Hair follicular keratinocyte (primary cell): ENCODE measurements at places on chromosomes 5 and 9. TPM values are rescaled to one million over a fixed set of nuclear protein-coding genes. Genes with fewer than 3 reads are reported as not detected.

Gene PCAT7
- not detected in 2 replicates for total RNA-seq

Gene ADAMTS2
- total RNA-seq, result 0.23 and 0.68 TPM in 2 replicates

Gene BRD3
- 6.6 and 7.3 TPM in 2 replicates for total RNA-seq

Gene NOXA1
- 0.31 TPM in 1 of 2 replicates, not detected in the other for total RNA-seq

Gene SPACA9
- 4.5 and 5.6 TPM in 2 replicates for total RNA-seq

Gene GPR151
- not detected in 2 replicates for total RNA-seq

Gene RANBP6
- total RNA-seq, result 8.8 and 12.4 TPM in 2 replicates

Gene MARCOL
- not detected in 2 replicates for total RNA-seq

Gene ZFP2
- 0.23 TPM in 1 of 2 replicates, not detected in the other for total RNA-seq

Gene TTLL11
- 4.6 and 8.3 TPM in 2 replicates for total RNA-seq

Gene PIP5KL1
- 10.2 and 21.9 TPM in 2 replicates for total RNA-seq

Gene MXD3
- 4.7 and 28.7 TPM in 2 replicates for total RNA-seq

Gene CANX
- 325 and 372 TPM in 2 replicates for total RNA-seq

Gene CMBL
- 4.3 and 7.0 TPM in 2 replicates for total RNA-seq

Gene C5orf22
- total RNA-seq, result 22.6 and 25.5 TPM in 2 replicates

Gene NPR3
- total RNA-seq, result 0.08 and 0.15 TPM in 2 replicates

Gene CCDC152
- 4.5 and 5.3 TPM in 2 replicates for total RNA-seq

Gene PTGS1
- total RNA-seq, result 18.6 and 20.1 TPM in 2 replicates

Gene SLC25A2
- total RNA-seq, result not detected in 2 replicates

Gene FIBCD1
- 0.08 and 1.1 TPM in 2 replicates for total RNA-seq

Gene PLAC8L1
- total RNA-seq, result 0.23 TPM in 1 of 2 replicates, not detected in the other

Gene TRIM36
- total RNA-seq, result 1.7 and 3.7 TPM in 2 replicates

Gene LCN10
- total RNA-seq, result not detected in 2 replicates

Gene PCDHGB2
- 0.08 and 0.23 TPM in 2 replicates for total RNA-seq

Gene CHD1
- 16.9 and 22.9 TPM in 2 replicates for total RNA-seq

Gene TAF9
- total RNA-seq, result 79.8 and 88.2 TPM in 2 replicates

Gene SLC36A2
- not detected in 2 replicates for total RNA-seq

Gene GMCL2
- not detected in 2 replicates for total RNA-seq

Gene ACOT12
- total RNA-seq, result not detected in 2 replicates

Gene PSAT1
- 171 and 271 TPM in 2 replicates for total RNA-seq

Gene SPATA6L
- 0.15 and 1.6 TPM in 2 replicates for total RNA-seq

Gene NEUROG1
- total RNA-seq, result not detected in 2 replicates

Gene POLR3G
- 14.4 and 32.8 TPM in 2 replicates for total RNA-seq

Gene F12
- total RNA-seq, result 7.5 and 8.3 TPM in 2 replicates

Gene CATSPER3
- total RNA-seq, result not detected in 2 replicates

Gene TPM2
- 53.1 and 157 TPM in 2 replicates for total RNA-seq

Gene FABP6
- total RNA-seq, result 0.31 TPM in 1 of 2 replicates, not detected in the other

Gene TAF11L5
- not detected in 2 replicates for total RNA-seq

Gene SHOC1
- total RNA-seq, result 0.04 TPM in 1 of 2 replicates, not detected in the other

Gene NUTM2G
- total RNA-seq, result not detected in 2 replicates

Gene POLE3
- total RNA-seq, result 41.5 and 70.5 TPM in 2 replicates

Gene SAXO1
- total RNA-seq, result not detected in 2 replicates

Gene FCHSD1
- 9.1 and 20.4 TPM in 2 replicates for total RNA-seq

Gene AK8
- total RNA-seq, result 0.39 and 0.46 TPM in 2 replicates

Gene PCSK5
- total RNA-seq, result 0.34 and 1.1 TPM in 2 replicates

Gene ZNF618
- 4.8 and 6.1 TPM in 2 replicates for total RNA-seq

Gene BARHL1
- total RNA-seq, result not detected in 2 replicates

Gene MYOZ3
- 0.53 TPM in 1 of 2 replicates, not detected in the other for total RNA-seq

Gene LRRC14B
- not detected in 2 replicates for total RNA-seq

Gene NR5A1
- not detected in 2 replicates for total RNA-seq

Gene ARSI
- total RNA-seq, result 12.7 and 16.7 TPM in 2 replicates

Gene EIF4E1B
- not detected in 2 replicates for total RNA-seq

Gene SLC34A3
- total RNA-seq, result not detected in 2 replicates

Gene UNC5A
- total RNA-seq, result 0.08 and 0.16 TPM in 2 replicates

Gene RNF208
- 0.23 TPM in 1 of 2 replicates, not detected in the other for total RNA-seq

Gene STK32A
- under 0.01 TPM in 1 of 2 replicates, not detected in the other for total RNA-seq

Gene PCDHB11
- total RNA-seq, result not detected in 2 replicates

Gene PCDHB1
- not detected in 2 replicates for total RNA-seq

Gene F2RL1
- 47.1 and 69.0 TPM in 2 replicates for total RNA-seq

Gene EQTN
- total RNA-seq, result 0.23 TPM in 1 of 2 replicates, not detected in the other
